ENCODE measurements at places on chromosomes 4 and X.
A peak's percentile ranks its signal among the peaks of the same experiment; 100 is the strongest.

DNA sequence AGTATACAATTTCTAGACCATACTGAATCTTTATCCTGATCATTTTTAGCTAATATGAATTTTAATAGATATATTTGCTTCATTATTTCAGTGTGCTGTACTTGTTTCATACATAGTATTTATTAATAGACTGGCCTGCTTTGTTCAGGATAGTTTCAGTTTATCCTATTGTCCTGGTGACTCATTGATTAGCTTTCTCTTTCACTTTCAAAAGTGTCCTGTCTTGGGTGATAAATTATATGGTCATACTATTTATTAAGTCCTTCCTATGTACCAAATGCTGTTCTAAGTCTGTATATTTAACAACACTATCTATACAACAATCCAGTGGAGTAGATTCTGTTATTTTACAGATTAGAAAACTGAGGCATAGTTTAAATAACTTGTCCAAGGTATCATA is 153.8 kb upstream of the RAPGEF2 start:
- peak; percentile 36 for DNase-seq

- no peak for DNase-seq
Observed at GRCh38 chr4:76641351-76641750, 206.3 kb downstream of the SHROOM3 start.

DNA sequence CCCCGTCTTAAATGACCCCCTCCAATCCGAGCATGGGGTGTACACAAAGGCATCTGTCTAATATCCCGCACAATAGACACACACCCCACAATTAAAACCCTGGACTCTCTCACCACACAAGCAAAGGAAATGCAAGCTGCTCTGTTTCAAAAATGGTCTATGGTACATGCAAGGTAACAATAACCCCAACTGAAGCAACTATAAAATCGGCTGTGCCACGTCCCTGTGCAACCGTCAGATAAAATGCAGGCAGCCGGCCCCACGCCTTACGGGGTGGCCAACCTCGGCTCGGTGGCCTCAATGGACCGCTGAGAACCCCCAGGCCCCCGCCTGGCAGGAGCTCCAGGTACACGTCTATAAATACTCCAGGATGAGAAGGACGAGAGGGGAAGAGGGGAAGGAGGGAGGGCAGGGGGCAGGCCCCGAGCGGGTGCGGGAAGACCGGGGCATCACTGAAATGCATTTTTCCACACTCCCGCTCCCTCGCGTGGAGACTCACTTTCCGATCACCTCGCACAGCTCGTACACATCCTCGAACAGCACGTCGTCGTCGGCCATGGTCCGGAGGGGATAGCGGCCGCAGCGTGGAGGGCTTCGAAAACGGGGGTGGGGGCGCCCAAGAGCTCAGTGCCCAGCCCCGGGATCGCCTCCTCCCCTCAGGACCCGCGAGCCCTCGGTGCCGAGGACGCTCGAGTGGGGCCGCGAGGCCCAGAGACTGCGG is 763 bp downstream of the CASK start:
- no peak for DNase-seq

- DNase-seq: no peak
Observed at GRCh38 chrX:21802839-21803238, 36.6 kb upstream of the MBTPS2 start.

DNA sequence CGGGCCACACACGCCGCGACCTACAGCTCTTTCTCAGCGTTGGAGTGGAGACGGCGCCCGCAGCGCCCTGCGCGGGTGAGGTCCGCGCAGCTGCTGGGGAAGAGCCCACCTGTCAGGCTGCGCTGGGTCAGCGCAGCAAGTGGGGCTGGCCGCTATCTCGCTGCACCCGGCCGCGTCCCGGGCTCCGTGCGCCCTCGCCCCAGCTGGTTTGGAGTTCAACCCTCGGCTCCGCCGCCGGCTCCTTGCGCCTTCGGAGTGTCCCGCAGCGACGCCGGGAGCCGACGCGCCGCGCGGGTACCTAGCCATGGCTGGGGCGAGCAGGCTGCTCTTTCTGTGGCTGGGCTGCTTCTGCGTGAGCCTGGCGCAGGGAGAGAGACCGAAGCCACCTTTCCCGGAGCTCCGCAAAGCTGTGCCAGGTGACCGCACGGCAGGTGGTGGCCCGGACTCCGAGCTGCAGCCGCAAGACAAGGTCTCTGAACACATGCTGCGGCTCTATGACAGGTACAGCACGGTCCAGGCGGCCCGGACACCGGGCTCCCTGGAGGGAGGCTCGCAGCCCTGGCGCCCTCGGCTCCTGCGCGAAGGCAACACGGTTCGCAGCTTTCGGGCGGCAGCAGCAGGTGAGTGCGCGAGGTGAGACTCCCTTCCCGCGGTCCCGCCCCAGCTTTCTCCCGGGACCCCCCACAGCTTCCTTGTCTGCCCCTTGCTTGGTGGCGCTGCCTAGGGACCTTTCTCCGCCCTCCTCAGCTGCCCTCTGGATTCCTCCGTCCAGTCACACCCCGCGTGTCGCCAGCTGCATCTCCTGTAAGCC is 678 bp downstream of the BMP3 start:
- no peak for DNase-seq

DNA sequence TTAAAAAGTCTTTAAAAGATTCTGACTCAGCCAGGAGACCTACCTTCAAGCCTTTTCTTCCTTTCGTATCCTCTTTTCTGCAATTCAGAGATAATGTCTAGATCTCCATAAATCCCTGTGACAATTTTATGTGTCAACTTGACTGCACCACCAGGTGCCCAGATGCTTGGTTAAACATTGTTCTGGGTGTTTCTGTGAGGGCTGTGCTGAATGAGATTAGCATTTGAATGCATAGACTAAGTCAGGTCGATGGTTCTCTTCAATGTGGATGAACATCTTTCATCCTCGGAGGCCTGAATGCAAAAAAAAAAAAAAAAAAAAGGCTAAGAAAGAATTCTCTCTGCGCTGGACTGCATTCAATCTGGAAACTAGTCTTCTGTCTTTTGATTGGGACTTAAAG is 1082.7 kb downstream of the NLGN4X start:
- no peak for DNase-seq

DNA sequence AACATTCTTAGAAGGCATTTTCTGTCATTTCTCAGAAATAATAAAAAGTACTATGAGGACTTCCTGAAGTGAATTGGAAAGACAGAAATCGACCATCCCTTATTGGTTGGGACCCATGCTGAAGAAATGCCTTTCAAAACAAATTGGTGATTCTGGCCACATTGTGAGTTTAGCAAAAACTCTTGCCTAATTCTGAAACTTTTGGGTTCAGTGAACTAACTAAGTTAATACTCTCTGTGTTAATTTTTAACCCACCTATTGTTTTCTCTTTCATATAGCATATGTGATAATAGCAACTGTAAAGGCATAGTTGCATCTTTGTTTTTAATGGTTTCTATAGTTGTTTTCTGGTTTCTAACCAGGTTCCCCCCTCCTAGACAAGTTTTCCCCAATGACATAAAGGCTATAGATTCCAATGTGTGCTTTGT is 129.3 kb upstream of the FAT1 start:
- no peak for DNase-seq

GRCh38 chr4:87270144-87270543 is 49.7 kb upstream of the KLHL8 start:
- DNase-seq: peak; percentile 67

DNA sequence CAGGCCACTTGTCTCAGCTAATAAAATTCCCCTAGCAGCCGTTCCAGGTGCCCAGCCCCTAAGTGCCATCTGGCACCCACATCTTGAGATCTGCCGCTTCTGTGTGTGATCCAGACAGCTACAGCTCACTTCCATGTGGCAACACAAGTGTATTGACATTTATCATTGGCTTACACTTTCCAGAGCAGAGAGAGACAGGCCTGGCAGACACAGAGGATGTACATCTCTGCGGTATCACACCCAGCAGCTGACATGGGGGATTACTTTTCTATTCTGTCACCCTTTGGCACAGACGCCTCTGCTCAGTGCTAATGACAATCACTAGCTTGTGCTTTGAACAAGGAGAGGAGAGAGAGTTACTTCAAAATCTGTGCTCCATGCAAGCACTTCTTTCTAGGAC is 195.9 kb downstream of the KDR start:
- no peak for DNase-seq

DNA sequence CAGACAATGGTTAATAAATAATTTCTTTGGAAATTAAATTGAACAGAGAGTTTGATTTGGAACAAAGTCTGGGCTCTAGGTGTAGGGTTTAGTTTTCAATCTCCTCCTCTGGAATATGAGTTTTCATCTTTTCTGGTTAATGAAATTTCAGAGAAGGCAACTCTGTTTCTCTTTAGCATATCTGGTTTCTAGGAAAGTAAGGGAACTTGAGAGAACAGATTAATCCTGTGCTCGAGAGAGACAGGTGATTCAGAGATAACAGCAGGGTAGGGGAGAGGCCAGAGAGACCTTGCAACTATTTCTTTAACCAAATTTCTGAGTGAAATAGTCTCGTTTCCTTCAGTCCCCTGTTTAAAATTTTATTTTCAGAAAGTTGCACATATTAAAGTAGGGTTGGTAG is 275.4 kb downstream of the GALNTL6 start:
- no peak for DNase-seq

DNA sequence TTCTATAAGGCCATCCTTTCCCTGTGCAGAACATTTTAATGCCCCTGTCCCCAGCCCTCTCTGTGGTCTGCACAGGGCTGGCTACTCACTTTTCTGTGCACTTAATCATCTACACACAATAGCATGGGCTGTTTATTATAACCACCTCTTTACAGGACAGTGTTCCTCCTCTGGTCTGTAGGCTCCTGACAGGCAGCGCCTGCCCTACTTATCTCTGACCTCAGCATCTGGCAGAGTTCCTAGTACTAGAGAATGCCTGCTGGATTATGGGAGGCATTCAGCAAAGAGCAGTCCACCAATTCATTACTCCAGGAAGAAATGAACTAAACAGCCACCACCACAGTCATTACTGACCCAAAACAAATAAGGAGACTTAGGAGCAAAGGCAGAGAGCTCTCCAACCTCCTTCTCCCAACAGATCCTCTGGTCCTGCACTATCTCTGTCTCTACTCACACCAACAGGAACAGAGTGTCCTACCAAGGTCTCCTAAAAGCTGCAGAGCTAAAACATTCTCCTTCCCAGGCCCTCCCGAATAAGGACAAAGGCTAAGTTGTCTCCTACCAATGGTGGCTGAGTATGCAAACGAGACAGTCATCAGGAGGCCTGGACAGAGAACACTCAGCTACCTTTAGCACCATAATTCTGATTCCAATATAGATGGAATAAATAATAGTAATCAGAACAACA is 279.2 kb downstream of the QDPR start:
- no peak for DNase-seq

Data from hematopoietic multipotent progenitor cell treated with erythropoietin and hydrocortisone succinate and interleukin-3 and kit ligand, for 6 days (in vitro differentiated cells).